ENCODE measurements at places on chromosomes 16 and 17.

GRCh38 chr17:31448467-31449077, 57.1 kb downstream of the RAB11FIP4 start:
- DNase-seq, result no peak

GRCh38 chr16:11507991-11508390, 78.7 kb downstream of the LITAF start:
- DNase-seq, result no peak

DNA sequence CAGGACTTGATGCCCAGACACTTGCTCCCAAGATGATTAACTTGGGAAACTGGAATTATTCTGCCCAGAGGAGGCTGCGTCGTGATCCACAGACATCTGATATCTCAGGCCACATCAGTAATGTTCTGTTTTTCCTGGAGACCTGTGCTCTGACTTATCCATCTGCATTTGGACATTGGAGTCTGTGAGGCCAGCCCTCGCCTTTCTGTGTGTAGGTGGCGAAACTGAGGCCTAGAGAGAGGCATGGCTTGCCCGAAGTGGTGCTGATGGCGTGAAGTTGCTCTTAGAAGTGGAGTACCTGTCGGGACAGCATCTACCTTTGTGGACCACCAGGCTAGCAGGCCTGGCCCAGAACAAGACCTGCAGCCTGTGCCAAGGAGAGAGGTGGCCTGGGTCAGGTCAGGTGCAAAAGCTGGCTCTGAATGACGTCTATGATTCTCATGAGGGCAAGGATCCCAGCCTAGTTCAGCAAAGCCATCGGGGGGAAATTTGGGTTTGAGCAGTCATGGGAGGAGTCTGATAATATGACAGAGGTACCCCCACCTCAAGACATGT, 186.8 kb upstream of the ZNF469 start:
- DNase-seq, result no peak

DNA sequence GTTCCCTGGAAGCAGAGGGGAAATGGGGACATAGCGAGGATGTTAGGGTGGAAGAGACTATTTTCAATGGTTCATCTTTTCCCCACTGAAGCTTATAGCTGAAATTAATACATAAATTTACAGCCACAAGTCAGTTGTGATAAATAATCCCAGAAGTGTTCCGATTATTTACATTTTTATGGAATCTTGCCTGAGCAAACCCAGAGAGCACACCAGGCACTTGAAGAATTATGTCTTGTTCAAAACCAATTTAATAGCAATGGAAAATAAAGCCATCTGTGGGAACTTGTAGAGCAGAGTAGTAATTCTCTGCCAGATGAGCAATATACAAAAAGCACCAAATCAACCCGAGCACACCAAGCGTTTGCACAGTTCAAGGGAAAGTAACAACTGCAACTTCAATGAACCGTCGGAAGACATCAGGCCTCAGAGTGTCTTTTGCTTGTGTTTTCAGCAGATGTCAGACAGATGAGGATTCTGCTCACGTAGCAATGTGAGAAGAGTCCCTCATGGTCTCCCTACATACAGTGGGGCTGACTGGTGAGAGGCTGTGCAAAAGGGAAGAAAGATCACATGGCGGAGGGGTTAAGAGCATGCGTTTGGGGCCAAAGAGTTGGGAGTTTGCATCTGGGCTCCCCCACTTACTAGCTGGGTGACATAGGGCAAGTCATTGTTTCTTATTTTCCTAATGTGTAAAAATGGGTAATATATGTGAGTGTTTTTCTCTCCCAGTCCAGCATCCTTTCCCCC, 148.7 kb upstream of the HS3ST2 start:
- no peak for DNase-seq

GRCh38 chr17:37766971-37767370, 22.1 kb upstream of the HNF1B start:
- no peak for DNase-seq

GRCh38 chr16:87241137-87241771, 75.9 kb downstream of the C16orf95 start:
- no peak for DNase-seq

GRCh38 chr16:1088295-1089170, 7.5 kb downstream of the C1QTNF8 start:
- DNase-seq, result peak; percentile 77

- DNase-seq, result no peak
These were observed 86.7 kb downstream of the MYH11 start for GRCh38 chr16:15770107-15770506.

DNA sequence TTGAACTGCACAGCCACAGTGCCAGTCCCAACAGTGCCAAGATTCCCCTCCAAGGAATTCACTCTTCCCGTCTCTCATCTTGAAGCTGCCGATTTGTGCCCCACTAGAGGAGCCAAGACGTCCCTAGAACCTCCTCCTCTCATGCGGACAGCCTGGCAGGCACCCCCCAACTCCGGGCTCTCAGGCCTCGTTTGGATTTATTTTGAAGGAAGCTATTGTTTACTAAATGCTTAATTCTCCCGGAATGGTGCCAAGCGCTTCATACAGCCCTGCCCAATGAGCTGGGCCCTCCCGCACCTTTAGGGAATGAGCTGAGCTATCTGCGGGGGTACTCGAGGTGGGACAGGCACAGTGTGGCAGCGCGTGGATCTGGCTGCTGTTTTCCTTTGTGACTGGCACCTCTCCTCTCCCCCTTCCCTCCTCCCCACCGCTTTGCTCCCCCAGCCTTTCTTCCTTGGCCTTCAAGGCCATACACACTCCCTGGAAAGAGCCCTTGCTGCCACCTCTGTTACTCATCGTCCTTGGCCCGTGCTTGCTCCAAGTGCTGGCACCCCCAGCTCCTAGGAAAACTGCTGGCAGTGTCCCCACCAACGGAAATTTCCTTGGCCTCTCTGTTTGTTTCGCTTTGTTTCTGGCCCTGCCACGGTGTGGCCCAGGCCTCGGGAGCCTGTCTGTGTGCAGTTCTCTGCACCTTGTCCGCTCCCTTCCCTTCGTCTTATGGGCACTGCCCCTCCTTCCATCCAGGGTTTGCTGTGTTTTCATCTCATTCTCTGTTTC, 49.9 kb upstream of the CDR2 start:
- DNase-seq, result no peak

DNA sequence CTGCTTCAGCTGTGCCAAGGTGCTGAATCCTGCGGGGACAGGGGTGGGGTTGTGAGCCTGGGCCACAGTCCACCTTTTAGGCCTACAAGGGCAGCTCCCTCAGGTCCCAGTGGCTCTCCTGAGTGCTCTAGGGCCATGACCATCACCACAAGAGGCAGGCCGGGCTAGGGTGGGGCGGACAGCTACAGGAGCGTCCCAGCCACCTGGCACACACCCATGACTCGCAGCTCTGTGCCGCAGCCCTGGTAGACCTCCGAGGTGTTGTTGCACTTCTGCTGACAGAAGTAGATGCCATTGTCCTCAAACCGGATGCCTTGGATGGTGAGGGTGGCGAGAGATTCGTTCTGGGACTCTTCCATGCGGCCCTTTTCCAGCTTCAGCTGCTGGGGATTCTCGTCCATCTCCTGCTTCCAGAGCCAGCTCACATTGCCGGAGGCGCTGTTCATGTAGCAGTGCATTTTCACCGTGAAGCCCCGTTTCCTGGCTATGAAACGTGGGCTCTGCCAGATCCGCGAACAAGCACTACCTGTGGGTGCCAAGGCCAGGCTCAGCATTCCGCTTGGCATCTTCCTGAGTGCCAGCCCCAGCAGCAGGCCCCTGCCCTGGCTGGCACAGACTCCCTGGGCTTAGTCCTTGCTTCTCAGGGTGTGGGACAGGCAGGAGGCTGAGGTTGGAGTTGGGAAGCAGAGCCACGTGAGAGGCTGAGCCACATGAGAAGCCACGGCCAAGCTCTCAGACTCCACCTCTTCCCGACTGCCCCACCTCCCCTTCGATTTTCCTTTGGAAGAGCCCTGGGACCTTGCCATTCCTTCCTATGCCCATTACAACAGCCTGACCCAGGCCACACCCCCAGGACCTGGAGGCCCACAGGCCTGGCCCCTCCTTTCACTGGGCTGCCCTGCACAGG, 2.0 kb downstream of the CD79B start:
- DNase-seq, result no peak

DNA sequence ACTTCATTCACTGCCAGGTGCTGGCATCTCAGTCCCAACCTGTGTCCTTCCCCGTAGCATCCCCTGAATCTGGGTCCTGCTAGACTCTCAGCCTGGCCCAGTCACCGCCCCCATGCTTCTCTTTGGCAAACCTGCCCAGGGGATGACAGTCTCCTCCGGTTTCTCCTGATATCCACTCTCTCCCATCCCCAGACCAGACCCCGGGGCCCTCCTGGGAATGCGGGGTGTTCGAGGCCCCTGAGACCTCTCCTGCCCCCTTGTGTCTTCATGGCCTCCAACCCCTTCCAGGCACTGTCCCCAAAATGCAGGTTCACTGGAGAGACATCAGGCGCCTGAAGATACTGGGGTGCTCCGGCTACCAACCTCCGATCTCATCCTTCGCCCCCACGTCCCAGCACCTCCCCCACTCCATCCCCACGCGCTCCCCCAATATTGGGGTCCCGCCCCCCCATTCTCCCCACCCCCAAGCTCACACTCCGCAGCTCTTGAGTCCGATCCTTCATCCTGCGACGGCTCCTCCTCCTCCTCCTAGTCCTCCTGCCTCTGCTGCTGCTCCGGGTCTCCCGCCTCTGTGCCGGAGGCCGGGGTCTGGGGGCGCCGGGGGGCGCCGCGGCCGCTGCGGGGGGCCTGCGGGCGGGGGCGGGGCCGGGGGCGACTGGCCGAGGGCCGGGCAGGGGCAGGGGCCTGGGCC, 399 bp downstream of the STX1B start:
- no peak for DNase-seq

DNA sequence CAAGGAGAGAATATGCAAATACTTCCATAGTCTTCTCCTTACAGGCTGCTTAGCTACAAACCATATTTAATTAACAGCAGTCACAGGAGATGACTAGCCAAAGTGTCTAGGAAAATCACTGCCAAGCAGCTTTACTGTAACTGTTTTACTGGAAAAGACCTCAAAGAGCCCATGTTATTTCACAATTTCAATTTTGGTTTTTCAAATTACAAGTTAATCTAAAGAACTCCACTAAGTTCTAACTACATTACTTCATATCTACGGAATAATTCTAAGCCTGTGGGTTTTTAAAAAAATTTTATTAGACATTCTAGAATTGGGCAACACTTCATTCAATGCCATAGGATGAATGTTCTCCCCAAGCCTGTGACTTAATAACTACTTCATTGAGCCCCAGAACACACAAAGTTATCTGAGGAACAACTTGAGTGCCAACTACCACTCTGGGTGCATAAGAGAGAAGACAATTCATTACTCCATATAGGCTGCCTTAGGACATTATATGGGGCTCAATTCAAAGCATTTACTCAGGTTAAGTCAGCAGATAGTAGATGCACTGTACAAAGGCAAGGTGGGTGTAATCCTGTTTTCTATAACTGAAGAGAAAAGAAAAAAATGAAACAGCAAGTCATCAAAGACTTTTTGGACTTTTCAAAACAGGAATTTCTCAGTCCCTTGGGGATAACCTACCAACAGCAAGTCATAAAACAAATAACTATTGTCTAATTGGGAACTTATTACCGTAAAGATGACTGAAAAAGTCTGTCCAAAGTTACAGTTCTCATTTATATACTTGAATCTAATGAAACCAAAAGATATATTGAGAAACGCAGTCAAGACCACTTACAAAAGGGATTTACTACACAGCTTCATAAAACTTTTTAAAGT, 33.0 kb downstream of the STAT3 start:
- no peak for DNase-seq

GRCh38 chr17:73494950-73495349, 149.3 kb downstream of the SDK2 start:
- DNase-seq, result no peak

GRCh38 chr17:15954222-15954621, 9.3 kb downstream of the ADORA2B start:
- no peak for DNase-seq

- no peak for DNase-seq
These were observed 20.3 kb downstream of the TRARG1 start for GRCh38 chr17:1299552-1300370.

- no peak for DNase-seq
These were observed 819 bp downstream of the NLK start for GRCh38 chr17:28043296-28043695.

Measured in NCI-H1092 treated with DMSO at 0.1 percent for 48 hours (cell line).